ENCODE measurements at places on chromosomes 5 and 9.
A peak's percentile ranks its signal among the peaks of the same experiment; 100 is the strongest.

- DNase-seq, result no peak
These were observed 127.7 kb upstream of the BASP1 start for GRCh38 chr5:17089690-17090089.

GRCh38 chr9:38031594-38031993, 37.4 kb downstream of the SHB start:
- no peak for DNase-seq

DNA sequence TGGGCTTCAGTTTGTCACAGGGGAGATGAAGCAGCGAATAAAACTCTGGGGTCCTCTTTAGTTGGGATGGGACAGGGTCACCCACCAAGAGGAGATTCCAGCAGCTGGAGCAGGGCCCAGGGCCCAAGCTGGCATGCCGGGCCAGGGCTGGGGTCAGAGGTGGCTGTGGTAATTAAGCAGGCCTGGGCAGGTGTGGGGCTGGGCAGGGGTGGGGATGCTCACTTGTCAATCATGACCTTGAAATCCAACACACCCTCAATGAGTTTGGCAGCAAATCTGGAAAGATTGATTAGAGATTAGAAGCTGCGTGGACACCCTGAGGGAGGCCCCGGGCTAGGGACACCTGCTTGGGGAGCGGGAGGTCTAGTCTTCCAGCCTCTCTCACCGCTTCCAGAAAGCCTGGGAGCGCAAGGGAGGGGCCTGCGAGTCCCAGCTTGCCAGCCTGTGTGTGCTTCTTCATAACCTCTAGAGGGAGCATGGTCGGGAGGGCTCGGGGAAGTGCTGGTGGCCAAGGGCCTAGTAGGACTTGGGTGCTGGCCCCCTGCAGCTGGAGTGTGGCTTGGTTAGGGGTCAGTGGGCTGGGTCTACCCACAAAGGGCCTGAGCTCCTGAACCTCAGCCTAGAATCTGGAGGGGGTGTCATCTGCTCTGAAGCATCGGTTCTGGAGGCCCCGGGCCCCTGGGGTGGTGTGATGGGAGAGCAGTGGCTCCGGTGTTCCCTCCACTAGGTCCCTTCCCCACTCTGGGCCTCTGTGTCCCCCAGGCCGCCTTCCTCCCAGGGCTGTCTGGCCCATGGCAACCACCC, 7.6 kb downstream of the CRAT start:
- DNase-seq, result no peak

- DNase-seq, result no peak
These were observed 61.2 kb downstream of the COL15A1 start for GRCh38 chr9:99004717-99005460.

DNA sequence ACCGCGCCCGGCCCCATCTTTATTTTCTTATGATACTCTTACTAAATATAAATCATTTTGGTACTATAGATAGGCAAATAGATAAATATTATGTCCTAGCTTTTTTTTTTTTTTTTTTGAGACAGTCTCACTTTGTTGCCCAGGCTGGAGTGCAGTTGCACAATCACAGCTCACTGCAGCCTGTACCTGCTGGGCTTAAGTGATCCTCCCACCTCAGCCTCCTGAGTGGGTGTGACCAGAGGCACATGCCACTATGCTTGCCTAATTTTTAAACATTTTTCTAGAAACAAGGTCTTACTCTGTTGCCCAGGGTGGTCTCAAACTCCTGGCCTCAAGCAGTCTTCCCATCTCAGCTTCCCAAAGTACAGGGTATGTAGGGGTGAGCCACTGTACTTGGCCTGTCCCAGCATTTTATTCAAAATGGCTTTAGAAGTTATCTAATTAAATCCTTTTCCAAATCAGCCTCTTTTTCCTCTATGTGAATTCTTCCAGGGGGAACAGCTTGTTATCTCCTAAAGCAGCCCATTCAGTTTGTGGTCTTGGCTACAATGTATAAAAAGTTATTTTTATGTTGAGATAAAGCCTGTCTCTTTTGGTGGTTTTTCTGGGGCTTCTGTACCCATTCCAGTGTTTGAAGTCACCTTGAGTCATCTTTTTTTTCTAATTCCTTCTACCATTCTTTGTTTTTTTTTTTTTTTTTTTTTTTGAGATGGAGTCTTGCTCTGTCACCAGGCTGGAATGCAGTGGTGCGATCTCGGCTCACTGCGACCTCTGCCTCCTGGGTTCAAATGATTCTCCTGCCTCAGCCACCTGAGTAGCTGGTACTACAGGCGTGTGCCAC, 12.1 kb downstream of the MELK start:
- no peak for DNase-seq

GRCh38 chr5:5467737-5468136, 45.3 kb downstream of the ICE1 start:
- DNase-seq, result no peak

DNA sequence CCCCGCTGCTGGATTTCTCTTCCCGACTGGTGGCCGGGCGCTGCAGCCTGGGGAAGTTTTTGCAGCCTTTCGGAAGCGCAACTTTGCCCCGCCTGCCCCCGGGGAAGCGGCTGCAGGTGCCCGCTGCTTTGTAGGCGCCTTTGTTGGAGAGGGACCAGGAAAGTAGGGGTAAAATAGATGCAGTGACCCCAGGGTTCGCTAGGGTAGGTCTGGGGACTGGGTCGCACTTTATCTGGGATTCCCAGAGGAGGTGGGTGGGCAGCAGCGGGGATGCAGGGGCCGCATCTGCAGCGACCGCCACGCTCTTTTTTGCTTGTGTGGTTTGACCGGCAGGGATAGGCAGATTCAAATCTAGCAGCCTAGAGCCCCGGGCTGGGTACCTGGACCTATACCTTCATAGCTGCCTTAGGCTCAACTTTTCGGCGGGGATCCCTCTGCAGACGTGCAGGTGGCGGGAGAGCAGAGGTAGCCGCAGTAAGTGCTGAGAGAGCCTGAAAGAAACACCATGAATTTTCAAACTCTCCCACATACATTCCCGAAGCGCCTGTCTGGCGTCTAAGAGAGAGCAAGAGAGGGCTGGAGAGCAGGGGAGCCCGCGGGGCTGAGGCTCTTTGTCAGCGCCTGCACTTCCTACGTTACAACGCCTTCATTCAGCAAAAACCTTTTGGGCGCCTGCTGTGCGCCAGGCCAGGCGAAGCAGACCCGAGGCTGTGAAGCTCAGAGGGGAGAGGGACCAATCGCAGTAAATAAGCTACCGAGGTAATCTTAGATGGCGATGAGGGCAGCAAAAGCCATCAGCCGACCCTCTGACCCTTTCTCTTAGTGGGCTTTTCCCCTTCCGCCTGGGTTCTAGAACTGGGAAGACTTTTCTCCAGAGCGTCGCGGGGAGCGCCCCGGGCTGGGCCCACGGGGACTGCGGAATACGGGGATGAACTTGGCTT, 642 bp downstream of the SV2C start:
- no peak for DNase-seq

DNA sequence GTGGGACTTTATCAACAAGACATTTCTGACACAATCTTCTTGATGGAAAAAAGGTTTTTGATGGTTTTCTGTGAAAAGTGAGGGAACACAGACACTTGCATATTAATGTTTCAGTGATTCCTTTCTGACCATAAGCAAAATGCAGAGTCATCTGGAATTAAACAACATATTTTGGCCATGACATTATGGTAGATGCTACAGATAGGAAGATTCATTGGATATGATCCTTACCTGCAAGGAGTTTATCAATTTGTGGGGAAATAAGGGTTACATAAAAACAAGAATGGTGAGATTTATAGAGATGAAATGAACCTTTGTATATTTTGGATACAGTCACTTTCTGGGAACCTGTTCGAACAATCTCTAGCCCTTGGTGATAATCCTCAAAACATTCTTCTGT, 155.3 kb upstream of the GNA14 start:
- no peak for DNase-seq

DNA sequence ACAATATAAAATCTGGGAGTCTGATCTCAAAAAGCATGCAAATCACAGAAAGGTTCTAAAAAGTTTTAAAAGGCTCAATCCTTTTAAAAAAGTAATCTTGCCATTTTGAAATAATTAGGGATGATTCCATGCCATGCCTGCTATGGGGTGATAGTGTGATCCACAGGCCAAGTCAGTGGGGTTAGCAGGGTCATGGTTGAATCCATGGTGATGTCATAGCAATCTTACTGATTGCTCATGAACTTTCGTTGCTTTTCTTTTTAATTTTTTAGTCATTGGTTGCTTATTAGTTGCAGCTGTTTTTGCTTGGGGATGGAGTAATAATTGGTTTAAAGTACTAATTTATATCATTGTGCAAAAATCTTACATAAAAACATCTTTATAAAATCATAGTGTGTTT, 485.0 kb downstream of the ENC1 start:
- no peak for DNase-seq

DNA sequence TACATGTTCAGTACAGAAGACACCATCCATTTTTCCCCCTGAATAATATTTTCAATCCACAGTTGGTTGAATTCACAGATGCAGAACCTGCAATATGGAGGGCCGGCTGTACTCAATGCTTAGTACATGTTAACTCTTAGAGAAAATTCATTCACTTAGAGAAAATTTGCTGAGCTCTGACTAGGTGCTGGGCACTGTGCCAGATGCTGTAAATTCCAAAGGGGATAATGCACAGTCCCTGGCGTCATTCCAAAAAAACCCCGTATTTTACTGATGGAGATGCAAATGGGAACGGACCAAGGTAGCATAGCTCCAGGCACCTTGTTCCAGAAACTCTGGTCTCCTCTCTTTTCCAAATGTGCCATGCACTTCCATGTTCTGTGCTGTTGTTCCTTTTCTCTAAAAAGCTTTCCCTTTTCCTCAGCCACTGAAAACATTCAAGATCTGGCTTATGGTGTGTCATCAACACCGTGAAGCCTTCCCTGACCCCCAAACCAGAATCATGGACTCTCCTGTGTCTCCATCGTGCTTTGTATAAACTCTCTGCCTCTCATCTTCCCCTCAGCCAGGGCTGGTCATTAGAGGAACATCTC, 55.7 kb upstream of the COL15A1 start:
- no peak for DNase-seq

GRCh38 chr5:110256298-110256697, 470.2 kb downstream of the TMEM232 start:
- no peak for DNase-seq

DNA sequence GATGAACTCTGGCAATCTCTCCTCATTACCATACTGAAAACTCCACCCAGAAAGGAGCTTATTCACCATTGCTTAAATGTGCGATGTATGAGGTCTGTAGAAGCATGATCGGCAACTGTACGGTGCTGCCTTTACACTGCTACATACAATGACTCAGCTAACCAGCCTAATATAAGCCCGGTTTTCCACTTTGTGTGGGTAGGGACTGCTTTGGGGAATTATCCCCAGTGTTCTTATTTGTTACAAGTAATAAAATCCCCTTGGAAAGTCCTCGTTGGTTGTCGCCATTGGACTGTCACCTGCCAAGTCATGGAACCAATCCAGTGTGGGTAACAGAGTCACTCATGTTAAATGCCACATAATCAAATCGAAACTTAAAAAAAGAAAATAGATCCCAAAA, 23.5 kb upstream of the TENT2 start:
- DNase-seq, result no peak

GRCh38 chr5:142770650-142771609, 753 bp downstream of the ARHGAP26 start:
- DNase-seq, result peak; percentile 63

DNA sequence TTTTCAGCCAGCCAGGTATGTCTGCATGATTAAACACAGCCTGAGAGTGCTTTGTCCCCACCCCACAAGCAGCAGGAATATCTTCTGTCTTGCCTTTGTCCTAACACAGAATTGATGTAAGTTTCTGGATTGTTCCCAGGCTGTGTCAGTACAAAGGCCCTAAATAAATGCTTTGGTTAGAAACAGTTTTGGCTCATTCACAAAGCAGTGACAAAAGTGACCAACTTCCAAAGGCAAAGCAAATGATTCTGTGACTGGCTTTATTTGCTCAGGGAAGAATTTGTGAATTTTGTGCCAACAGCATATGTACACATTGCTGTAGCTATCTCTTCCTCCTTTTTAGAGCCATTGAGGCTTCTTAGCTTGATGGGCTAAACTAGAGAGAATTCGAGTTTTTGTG, 133.7 kb downstream of the PLPPR1 start:
- DNase-seq, result no peak

- no peak for DNase-seq
These were observed 27.8 kb upstream of the LARP1 start for GRCh38 chr5:154727361-154727760.

DNA sequence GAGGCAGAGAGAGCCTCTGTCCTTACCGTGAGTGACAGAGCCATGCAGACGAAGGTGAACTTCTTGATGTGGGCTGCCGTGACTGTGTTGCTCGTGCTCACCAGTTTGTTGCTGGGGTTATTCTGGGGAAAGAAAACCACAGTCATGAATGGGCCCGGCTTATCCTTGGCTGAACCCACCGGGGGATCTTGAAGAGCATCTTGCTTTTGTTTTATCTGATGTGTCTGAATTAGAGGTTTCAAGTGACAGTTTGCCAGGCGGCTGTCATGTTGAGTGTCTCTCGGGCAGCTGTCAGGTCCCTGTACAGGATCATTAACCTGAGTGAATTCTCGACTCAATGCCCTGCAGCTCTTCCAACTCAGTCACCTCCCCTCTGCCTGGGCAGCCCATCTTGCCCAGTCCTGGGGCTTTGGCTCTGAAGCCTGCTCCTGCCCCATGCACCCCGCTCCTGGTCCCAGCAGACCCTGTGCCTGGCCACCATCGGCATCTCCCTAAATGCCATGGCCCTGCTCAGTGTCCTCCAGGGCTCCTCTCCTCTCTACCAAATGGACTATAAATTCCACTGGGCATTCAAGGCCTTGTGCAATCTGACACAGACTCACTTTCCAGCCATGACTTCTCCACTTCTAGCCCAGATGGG, 77.4 kb downstream of the OTULIN start:
- no peak for DNase-seq

- DNase-seq, result no peak
These were observed 22.4 kb downstream of the SH3TC2 start for GRCh38 chr5:149040421-149040820.

GRCh38 chr5:56476487-56476856, 243.3 kb upstream of the ANKRD55 start:
- no peak for DNase-seq

GRCh38 chr9:18673179-18673578, 199.2 kb downstream of the ADAMTSL1 start:
- no peak for DNase-seq

- no peak for DNase-seq
These were observed 30.1 kb upstream of the MUSK start for GRCh38 chr9:110638381-110638954.

- DNase-seq, result no peak
These were observed 38.2 kb downstream of the ENTREP1 start for GRCh38 chr9:69363191-69363590.

DNA sequence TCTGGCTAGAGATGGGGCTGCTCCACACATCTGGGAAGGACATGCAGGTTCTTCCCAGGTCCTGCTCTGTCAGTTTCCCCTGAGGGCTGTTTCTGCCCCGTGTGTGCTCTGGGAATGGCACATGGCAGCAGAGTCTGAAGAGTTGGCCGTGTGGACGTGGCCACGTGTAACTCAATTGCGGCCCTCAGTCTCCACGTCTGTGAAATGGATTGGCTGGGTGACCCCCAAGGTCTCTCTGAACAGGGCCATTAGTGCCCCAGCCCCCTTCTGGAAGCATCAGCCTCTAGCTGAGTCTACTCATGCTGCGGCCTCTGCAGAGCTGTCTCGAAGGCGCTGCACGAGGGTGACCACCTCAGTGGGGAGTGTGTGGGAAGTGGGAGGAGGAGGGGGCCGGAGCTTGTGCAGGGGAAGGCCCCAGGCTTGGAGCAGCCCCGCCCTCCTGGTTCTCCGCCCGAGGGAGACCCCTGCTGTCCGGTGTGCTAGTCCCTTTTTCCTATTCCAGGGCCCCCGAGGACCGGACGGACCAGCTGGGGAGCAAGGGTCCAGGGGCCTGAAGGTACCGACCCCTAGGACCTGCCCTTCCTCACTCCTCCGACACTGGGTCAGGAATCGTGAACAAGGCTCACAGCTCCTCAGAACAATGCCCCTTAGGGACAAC, 58.9 kb upstream of the ORM1 start:
- no peak for DNase-seq

- DNase-seq, result no peak
These were observed 1.2 kb downstream of the ABCA2 start for GRCh38 chr9:137026828-137027227.

Data from CD4-positive, alpha-beta T cell treated with Interleukin-12 subunit alpha and Interleukin-12 subunit beta, for 1 hour (primary cell).